ENCODE measurements at places on chromosomes 3 and 15. TPM values are rescaled to one million over a fixed set of nuclear protein-coding genes. Genes with fewer than 3 reads are reported as not detected.

- H3K27me3 ChIP-seq = no peaks in the 10 kb centered on the region
- no peak overlapping the region for H3K4me3 ChIP-seq
- DNase-seq = no peak
- no peaks in the 10 kb centered on the region for H3K36me3 ChIP-seq
- peaks cover 8% of the 10 kb centered on the region for H3K4me1 ChIP-seq
These were observed 129.9 kb upstream of the ABI3BP start for GRCh38 chr3:101123081-101123480.

DNA sequence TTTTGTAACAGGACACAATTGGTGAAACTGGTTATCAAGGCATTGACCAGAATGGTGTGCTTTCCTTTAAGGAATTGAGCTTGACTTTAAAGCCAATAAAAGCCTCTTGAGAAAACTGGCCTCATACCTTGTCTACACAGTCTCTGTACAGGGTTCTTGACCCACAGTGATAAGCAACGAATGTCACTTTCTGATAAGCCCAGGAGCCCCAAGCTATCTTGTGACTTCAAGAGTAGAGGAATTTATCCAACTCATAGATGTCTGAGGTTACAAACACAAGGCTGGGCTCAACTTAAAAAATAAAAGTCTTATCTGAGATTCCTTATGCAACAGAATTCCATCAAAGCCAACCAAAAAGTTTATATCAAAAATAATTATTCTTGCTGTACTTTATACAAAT lies 212.1 kb downstream of the GBE1 start:
- no peaks in the 10 kb centered on the region for H3K36me3 ChIP-seq
- no peaks in the 10 kb centered on the region for H3K27me3 ChIP-seq
- H3K4me3 ChIP-seq = no peak overlapping the region
- DNase-seq = peak; percentile 35
- no peak overlapping the region for H3K27ac ChIP-seq

DNA sequence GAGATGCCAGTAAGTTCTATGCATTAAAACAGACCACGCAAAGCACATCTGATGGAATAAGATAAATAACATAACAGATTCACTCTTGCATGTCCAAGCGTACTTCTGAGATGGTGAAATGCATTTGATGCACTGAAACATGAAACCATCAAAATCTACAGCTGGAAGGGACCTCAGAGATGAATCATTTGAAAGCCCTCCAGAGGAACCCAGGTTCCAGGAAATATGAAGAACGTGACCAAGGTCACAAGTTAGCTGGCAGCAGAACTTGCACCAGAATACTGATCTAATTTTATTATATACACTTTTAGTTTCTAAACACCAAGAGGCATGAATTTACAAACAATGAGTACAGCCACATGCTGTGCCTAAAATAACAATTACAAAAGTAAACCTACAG lies 957.1 kb downstream of the FHIT start:
- no peaks in the 10 kb centered on the region for H3K27me3 ChIP-seq
- no peak for DNase-seq
- H3K36me3 ChIP-seq = no peaks in the 10 kb centered on the region
- H3K4me3 ChIP-seq = no peak overlapping the region
- H3K4me1 ChIP-seq = no peaks in the 10 kb centered on the region
- H3K27ac ChIP-seq = no peak overlapping the region

- DNase-seq = no peak
- no peaks in the 10 kb centered on the region for H3K4me1 ChIP-seq
- H3K27me3 ChIP-seq = no peaks in the 10 kb centered on the region
These were observed 307.3 kb upstream of the SATB1 start for GRCh38 chr3:18732474-18732873.

GRCh38 chr15:57618325-57618724 lies 26.6 kb downstream of the MYZAP start:
- H3K4me1 ChIP-seq = peaks cover 5% of the 10 kb centered on the region
- H3K27me3 ChIP-seq = no peaks in the 10 kb centered on the region
- no peak overlapping the region for H3K4me3 ChIP-seq
- no peak for DNase-seq
- no peak overlapping the region for H3K27ac ChIP-seq

DNA sequence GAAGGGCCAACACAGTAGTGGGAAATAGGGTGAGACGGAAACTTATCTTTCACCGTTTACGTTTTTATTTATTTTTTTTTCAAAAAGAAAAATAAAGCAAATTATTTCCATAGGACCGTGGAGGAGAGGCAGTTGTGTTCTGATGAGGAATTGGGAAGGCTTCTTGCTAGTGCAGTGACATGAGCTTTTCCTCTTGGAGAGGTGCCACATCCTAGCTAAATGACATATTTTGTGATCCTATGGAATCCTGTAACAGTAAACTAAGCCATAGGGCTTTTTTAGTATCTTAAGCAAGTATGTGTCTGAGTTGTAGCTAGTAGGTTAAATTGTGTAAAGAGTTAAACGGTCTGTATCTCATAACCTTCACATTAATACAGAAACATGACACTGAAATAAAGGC lies 609.9 kb downstream of the RBMS3 start:
- no peaks in the 10 kb centered on the region for H3K36me3 ChIP-seq
- H3K4me3 ChIP-seq = no peak overlapping the region
- H3K27me3 ChIP-seq = no peaks in the 10 kb centered on the region

DNA sequence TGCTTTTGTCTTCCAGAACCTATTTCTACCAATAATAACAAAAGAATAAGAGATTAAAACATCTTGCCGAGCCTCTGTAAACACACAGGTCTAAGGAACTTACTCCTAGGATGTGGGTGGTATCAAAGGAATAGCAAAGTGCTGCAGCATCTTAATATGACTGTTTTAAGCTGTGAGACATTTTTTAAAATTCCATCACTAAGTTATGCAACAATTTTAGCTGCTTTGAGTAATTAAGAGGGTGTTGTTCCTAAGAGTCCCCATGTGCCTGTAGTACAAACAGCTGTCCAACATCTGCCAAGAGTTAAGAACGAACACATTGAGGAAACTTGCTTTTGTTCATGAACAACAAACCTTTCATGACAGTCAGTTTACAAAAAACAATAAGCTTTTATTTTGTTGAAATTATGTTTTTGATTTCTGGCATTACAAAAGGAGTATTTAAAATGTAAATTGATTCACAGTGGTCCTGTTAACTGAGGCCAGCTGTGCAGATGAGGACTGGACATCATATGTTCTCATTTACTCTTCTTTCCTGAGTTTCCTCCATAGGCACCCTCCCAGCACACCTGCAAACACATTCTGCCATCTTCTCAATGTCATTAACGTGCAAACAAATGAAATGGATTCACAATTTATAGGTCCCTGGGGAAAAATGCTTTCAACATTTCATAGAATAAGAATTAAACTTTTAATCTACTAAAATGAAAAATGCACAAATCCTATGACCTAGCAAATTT lies 337.3 kb upstream of the ARHGEF26 start:
- no peaks in the 10 kb centered on the region for H3K4me1 ChIP-seq
- H3K4me3 ChIP-seq = no peak overlapping the region
- no peak for DNase-seq
- no peak overlapping the region for H3K27ac ChIP-seq

GRCh38 chr15:44775953-44776352 lies 39.6 kb downstream of the TRIM69 start:
- no peaks in the 10 kb centered on the region for H3K36me3 ChIP-seq
- H3K4me1 ChIP-seq = no peaks in the 10 kb centered on the region
- no peaks in the 10 kb centered on the region for H3K27me3 ChIP-seq
- no peak overlapping the region for H3K4me3 ChIP-seq

DNA sequence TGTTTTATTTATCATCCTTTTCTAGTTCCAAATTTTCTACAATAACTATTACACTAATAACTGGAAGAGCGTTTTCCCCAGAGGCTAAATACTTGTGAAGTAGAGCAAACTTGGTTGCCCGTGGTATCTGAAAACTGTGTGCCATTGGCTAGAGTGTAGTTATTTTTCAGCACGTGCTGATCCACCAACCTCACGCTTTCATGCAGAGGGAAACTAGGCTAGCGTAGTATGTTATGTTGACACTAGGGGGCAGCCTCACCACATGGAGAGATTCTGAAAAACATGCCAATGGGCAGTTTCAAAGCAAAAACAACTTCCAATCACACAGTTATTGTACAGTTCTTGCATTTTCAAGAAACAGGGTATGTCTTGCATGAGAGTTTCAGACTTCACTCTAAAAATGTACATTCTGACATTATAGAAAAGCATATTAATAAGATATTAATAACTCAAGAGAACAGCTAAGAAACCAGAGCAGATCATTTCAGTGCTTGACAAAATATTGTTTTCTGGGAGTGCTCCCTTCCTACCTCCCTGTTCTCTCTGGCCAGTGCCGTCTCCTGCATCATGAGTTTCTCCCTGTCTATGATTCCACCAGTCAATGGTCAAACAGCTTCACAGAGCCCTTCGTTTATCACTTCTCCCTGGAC lies 39.7 kb downstream of the SPATA12 start:
- no peak overlapping the region for H3K4me3 ChIP-seq
- H3K27ac ChIP-seq = no peak overlapping the region
- DNase-seq = peak; percentile 61
- H3K36me3 ChIP-seq = no peaks in the 10 kb centered on the region
- H3K27me3 ChIP-seq = no peaks in the 10 kb centered on the region

DNA sequence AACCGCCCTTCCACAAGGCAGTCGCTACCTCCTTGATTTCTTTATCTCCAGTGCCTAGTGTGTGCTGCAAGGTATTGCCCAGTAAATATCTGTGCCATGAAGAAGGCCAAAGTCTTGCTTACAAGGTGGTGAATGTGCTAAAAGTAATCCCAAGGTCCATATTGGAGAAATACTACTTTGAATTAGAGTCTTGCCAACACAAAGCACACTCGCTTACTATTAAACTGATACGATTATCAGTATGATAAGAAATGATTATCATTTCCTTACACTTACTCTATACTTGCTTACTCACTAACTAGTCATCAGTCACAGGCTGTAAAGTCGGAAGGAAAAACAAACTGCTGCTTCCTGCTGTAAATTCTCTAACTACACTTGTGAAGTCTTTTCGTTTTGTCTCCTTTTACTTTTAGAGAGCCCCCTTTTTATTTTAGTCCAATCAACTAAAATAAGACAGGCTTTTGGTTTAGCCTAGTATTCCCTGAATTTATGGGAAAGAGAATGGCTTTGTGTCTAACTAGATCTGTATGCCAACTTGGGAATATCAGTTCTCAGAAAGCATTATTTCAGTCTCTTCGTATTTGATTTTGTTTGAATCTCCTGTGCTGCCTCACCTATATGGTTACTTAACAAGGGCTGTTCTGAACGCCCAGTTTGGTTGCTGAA lies 107.1 kb upstream of the TSC22D2 start:
- no peak for DNase-seq
- no peaks in the 10 kb centered on the region for H3K27me3 ChIP-seq
- H3K4me3 ChIP-seq = no peak overlapping the region
- H3K36me3 ChIP-seq = no peaks in the 10 kb centered on the region
- no peak overlapping the region for H3K27ac ChIP-seq

DNA sequence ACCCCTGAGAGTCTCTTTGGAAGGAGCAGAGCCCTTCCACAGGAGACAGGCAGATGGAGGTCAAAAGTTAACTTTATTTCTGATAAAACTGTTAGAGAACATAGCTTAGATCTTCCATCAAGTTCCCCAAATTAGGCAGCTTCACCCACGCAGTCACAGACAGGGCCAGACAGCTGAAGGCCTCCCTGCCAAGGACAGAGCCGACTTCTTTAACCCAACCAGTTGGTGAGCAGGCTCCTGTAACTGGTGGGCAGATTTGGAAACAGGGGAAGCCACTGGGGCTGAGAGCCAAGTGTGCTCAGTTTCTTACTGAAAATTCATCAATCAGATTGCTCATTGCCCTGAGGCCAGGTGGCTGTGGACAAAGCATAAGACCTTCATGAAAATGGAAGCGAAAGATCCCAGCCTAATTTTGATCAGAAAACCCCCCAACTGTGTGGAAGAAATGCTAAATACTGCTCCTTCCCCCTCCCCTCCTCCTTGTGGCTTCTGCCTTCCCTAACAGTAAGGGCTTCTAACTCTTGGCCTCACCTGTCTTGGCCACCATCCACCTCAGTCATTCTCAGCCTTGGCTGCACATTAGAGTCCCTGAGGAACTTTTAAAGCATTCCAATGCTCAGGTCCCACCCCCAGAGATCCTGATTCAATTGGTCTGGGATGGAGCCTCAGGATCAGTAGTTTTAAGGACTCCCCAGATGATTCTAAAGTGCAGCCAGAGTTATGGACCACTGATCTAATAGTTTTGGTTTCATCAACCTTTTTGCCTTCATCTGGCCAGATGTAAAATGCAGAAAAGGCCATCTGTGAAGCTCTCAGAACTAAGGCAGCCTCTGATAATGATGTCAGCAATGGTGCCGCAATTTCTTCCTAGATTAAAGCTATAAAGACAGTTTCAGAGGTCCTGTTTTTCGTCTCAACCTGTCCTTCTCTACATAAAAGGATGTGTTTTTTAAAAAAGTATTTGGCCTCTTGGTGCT lies 11.5 kb downstream of the CLRN1 start:
- H3K36me3 ChIP-seq = no peaks in the 10 kb centered on the region
- no peak overlapping the region for H3K4me3 ChIP-seq
- no peak overlapping the region for H3K27ac ChIP-seq
- no peaks in the 10 kb centered on the region for H3K4me1 ChIP-seq
- no peaks in the 10 kb centered on the region for H3K27me3 ChIP-seq
- DNase-seq = no peak

DNA sequence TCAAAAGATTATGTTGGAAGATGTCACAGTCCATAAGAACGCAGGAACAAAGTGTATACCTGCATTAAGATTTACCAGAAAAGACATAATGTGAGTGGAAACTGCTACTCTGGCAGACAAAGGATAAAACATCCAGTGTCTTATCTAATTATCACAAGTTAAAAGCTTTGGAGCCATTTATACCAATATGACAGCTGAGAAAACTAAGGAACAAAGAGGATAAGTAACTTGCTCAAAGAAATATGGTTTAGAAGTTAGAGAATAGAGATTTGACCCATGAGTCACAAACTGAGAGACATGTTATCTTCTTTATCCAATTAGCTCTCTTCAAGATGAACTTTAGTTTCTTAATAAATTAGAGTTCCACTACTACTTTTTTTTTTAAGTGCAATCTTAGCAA lies 1473.7 kb downstream of the OTOL1 start:
- H3K36me3 ChIP-seq = no peaks in the 10 kb centered on the region
- no peak overlapping the region for H3K27ac ChIP-seq
- no peaks in the 10 kb centered on the region for H3K27me3 ChIP-seq
- DNase-seq = no peak

GRCh38 chr3:171846597-171846996 lies 3.4 kb downstream of the TMEM212 start:
- no peak overlapping the region for H3K27ac ChIP-seq
- no peak for DNase-seq
- H3K36me3 ChIP-seq = no peaks in the 10 kb centered on the region

GRCh38 chr3:15803921-15804320 lies 6.1 kb upstream of the ANKRD28 start:
- no peaks in the 10 kb centered on the region for H3K36me3 ChIP-seq
- H3K27me3 ChIP-seq = no peaks in the 10 kb centered on the region
- H3K27ac ChIP-seq = no peak overlapping the region
- no peak for DNase-seq
- H3K4me1 ChIP-seq = no peaks in the 10 kb centered on the region

Gene ROPN1
- total RNA-seq = not detected

Gene FOXL2
- total RNA-seq = 1.8 TPM

Gene PRSS50
- not detected for total RNA-seq

Gene ASB14
- not detected for total RNA-seq

Gene ADAMTS17
- 1.5 TPM for total RNA-seq
